ENCODE measurements at places on chromosomes 1 and 21.

DNA sequence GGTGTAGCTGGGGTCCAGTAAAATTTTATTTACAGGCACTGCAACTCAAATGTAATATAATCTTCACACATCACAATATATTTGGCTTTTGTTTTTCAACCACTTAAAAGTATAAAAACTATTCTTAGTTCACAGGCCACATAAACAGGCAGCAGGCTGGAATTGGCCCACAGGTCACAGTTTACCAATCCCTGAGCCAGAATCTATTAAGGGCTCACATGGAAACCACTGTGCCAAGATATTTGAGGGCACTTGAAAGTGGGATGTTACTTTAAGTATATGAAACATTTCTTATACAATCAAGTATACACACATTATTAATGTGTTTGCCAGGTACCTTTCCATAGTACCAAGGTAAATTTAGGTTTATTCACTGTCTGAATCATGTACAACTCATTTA is 71.9 kb upstream of the PRDX6 start:
- no peak for DNase-seq

DNA sequence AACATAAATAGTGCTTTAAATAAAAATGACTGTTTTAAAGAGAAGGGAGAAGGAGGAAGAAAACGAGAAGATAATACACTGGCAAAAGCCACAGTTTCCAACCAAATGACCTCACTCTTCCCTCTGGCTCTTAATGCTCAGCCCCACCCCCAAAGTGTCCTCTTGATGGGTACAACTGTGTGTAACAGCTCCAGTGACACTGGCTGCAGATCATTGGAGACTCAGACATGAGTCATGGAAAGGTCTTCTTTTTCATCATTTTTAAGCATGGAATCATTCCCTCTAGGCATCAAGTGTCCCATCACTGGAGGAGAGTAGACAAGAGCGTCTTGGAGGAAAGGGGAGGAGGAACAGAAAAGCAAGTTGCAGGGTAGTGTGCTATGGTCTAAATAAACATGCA is 333.0 kb downstream of the PAPPA2 start:
- no peak for DNase-seq

DNA sequence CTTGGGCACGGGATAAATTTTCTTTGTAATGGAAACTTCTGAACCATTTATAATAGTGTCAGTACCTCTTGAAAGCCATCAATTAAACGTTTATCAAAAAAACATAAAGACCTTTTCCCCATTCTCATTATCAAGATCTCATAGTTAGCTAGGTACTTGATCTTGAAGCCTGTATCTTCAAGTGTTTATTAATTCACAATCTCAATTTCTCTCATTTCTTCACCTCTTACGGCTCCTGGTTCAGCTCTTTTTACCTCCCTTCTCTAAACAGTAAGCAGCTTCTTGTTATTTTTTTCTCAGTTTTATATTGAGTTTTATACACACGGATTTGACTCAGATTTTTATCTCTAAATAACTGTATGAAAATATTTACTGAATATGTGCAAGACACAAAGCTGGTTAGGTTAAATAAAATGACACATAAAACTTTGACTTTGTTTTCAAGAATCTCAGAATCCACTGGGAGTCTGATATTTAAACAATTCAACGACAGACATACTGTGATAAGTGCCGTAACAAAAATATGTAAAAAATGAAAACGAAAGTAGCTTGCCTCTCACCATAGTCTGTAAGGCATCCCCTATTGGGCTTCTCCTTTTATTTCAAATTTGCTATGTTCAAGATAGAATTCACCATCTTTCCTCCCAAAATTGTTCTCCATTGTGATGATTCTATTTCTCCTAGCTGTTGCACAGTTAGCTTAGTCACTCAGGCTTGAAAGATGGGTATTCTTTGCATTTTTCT is 411.6 kb upstream of the ZRANB2 start:
- no peak for DNase-seq

GRCh38 chr1:226547754-226548191 is 791 bp upstream of the STUM start:
- peak; percentile 95 for DNase-seq

DNA sequence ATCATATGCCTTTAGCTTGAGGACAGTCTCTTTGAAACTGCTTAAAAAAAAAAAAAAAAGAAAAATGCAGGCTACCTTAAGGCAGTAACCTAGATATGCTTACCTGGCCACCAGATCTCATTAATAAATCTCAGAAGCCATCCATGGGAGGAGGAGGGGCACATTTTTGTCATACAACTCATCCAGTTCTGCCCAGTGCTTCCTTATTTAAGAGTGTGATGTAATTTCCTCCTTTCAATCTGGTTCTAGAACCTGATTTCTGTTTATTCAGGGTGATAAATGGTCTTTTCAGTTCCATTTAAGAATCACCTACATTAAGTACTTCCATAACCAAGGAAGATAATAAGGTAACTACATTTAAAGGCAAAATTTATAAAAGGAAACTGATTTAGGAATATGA is 6.1 kb downstream of the ERRFI1 start:
- peak; percentile 52 for DNase-seq
